ENCODE measurements at places on chromosomes 4 and X.

DNA sequence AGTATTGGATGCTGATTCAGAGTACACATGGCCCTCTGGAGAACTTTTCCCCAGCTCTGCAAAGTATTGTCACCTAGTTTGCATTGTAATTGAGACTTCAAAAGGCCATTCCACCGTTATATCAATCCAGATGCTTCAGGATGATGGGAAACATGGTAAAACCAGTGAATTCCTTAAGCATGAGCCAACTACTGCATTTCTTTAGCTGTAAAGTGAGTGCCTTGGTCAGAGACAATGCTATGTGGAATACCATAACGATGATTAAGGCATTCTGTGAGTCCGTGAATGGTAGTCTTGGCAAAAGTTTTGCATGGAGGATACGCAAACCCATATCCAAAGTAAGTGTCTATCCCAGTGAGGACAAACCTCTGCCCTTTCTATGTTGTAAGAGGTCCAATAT lies 355.2 kb downstream of the DCAF12L2 start:
- DNase-seq, result no peak

DNA sequence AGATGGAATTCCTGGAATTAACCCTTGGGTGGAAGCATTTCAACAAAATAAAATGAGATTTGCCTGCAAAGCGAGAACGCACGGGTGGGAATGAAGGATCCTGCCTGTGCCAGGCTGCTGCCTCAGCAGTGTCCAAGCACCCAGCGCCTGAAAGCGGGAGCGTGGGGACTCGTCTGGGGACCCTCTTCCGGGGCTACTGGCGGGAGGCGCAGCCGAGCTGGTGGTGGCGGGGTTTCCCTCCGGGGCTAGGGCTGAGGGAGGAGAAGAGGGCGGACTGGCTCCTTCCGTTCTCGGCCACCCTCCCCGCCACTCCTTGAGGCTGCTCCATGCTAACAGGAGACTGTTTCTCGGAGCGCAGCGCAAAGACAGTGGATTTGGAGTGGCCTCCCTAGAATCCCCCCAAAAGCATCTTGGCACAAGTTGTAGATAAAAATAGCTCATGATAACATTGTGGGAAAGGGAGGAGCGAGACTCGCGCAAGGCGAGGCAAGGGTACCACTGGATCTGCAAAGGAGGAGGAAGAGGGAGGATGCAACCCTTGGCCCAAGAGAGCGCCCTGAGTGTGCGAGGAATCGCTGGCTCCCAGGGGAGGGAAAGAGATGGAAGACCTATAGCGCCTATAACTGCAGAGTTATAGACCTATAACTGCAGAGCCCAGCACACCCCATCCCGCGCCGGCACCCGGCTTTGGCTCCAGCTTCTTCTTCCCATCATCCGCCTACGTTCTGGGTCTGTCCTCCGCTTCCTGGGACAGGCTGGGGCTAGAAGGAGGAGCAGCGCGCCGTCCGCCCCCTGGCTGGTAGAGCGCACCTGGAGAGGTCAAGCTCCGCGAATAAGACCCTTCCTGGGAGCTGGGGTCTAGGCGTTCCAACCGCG lies 1.3 kb downstream of the HS3ST1 start:
- no peak for DNase-seq

- DNase-seq, result no peak
Measured at GRCh38 chrX:122046226-122046625, 998.8 kb downstream of the GLUD2 start.

DNA sequence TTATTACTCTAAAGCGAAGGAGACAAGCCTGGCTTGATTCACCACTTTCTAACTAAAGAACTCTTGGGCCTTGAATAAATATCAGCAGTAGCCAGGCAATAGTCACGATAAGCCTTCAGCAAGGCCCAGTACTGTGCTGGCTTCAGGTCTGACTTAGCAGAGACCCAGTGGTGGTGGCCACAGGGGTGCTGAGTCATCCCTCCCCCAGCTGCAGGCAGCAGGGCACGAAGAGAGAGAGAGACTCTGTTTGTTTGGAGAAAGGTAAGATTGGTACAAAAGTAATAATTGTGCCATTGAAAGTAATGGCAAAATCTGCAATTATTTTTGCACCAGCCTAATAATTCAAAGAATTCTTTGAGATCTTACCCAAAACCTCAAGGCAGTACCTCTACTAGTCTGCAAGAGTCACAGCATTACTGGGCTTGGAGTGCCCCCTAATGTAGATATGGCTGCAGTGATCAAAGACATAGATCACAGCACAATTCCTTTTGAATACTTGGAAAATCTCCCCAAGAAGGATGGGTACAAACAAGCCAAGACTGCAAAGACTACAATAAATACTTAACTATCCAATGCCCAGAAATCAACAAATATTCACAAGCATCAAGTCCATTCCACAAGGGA lies 159.5 kb upstream of the USP38 start:
- DNase-seq, result no peak

DNA sequence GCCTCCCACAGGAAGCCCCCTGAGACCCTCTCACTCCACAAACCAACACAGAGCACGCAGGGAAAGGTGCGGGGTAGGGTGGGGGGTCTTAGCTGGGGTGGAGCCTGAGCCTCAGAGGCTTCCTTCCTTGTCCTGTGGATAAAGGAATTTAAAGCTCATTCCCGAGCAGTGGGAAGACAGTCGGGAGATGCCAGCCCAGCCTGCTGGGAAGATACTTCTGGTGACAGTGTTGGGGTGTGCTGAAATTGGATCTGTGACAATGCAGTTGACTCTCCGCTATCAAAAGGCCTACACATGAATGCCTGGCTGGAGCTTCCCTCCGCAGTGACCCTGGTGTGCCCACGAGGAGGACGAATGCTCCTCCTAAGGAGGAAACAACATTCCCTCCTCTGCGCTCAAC lies 45.5 kb downstream of the JAKMIP1 start:
- DNase-seq, result no peak

GRCh38 chr4:168631241-168632162 lies 134.7 kb downstream of the PALLD start:
- no peak for DNase-seq

DNA sequence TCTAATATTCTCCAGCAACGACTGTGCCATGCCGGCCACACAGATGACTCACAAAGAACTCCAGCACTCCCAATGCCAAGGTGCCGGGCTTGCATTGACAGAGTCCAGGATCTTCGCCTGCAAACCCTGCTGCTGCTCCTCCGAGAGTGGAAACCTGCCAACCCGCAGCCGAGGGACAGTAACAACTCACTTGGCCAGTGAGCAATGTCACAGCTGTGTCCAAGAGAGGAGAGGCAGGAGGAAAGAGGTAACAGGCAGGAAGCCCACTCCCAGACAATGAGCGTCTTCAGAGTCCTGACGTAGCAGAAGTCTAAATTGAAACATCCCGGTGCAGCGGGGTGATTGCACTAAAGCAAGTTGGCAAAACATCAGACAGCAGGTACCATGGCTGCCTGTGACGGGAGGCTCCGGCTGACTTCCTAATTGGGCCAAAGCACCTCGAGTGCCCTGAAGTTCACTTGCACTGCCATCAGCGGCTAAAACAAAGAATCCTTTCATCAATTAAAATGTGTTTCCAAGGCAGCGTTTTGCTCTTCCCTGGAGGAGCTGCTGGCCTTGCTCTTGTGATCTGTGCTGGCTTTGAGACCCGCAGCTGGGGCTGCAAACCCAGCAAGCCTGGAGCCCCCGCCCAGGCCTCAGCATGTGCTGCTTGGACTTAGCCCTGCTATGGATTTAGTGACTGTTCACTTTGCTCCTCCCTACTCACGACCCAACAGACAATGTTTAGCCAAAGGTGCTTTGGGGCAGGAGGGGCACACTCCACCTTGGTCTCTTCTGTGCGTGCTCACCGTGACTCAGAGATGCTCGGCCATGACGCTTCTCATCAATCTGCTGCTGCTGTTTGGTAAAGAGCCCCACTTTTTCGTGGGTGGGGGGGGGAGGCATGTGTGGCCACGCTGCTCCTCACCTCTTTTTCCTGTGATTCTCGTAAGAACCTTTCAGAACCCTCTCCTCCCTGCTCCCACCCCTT lies 36.5 kb downstream of the DCTD start:
- no peak for DNase-seq

DNA sequence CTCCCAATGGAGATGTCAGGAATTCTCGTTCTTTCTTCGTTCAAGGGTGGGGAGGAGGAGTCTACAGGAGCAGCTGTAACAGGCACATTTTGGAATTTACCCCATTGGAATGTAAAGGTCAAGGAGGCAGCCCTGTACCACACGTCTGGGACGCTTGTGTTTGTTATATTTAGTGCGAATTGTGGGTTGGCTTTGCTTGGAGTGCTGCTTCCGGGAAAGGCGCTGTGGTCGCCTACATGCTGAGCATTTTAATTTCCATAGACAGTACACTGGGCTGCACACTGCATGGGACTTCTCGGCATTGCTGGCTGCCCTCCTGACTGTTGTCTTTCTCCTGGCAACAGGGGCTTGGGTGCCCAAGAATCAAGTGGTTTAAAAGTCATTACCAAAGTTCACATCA lies 12.8 kb downstream of the GYG2 start:
- no peak for DNase-seq
